ENCODE measurements at places on chromosomes 11 and 22.

DNA sequence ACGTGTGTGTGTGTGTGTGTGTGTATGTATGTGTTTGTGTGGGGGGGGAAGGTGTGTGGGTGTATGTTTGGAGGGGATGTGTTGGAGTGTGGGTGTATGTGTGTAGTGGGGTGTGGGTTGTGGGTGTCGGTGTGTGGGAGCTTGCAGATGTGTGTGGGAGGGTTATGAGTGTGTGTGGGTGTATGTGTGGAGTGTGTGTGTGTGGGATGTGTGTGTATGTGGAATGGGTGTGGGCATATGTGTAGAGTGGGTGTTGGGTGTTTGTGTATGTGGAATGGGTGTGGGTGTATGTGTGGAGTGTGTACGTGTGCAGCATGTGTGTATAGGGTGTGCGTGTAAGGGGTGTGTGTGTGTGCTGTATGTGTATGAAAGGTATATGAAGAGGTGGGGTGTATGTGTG lies 14.7 kb downstream of the STX3 start:
- no peak for DNase-seq

- DNase-seq, result no peak
These were observed 48.6 kb downstream of the TRIM29 start for GRCh38 chr11:120089036-120090001.

- peak; percentile 61 for DNase-seq
These were observed 5.0 kb downstream of the DGKZ start for GRCh38 chr11:46352063-46352841.

- no peak for DNase-seq
These were observed 406.0 kb downstream of the MIAT start for GRCh38 chr22:27063406-27063805.

- DNase-seq, result no peak
These were observed 19.4 kb upstream of the TSKU start for GRCh38 chr11:76763573-76764346.

DNA sequence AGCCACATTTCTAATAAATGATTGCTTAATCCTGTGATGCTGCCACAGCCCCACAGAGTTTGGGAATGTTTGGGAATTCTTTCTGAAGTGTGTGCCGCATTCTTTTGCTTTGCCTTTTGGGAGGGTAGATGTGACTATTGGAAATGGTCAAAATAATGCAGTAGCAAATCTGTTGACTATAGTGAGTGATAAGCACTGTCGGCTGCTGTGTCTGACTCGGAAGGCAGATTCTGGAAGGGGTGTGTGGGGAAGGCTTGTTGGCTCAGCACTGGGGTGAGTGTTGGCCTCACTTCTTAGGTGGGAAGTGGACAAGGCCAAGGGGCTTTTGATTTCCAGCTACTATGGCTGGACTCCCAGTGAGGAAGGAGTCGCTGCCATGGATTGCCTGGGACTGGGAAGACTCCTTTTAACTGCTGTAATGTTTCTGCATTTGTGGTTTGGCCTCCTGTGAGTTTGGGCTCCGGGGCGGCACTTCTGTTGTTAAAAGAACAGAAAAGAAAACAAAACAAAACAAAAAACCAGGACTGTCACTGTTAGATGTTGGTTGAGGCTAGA lies 20.1 kb downstream of the ZBTB16 start:
- DNase-seq, result no peak

- DNase-seq, result no peak
These were observed 1088.2 kb downstream of the TBC1D22A start for GRCh38 chr22:47850644-47851151.

DNA sequence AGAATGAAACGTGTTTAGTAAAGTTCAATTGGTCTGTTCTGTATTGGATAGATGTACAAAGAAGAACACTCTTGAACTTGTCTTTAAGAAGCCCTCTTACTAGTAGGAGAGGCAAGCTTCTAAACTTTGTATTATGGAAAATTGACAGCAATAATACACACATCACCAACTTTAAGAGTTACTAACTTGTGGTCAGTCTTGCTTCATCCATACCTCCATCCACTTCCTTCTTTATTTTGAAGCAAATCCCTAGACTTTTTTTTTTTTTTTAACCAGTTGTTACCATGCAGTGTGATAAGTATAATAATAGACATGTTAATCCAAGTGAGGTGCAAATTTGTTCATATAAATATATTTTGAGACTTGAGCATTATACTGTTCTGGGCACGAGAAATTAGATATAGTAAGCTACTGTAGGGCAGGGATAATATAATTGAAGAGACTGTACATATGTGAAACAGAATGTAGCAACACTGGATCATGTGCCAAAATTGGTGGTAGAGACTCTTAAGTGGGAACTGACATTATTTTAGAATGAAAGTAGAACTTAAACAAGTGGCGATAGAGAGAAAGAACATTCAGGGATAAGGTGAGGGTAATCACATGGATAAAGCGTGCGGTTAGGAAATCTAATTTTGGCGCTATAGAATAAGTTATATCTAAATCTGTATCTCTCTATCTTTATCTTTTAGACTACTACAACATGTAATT lies 6.5 kb downstream of the FAR1 start:
- no peak for DNase-seq
